Amygdala (tissue), 56 donors: ENCODE measurements at places on chromosomes 5 and 9.

DNA sequence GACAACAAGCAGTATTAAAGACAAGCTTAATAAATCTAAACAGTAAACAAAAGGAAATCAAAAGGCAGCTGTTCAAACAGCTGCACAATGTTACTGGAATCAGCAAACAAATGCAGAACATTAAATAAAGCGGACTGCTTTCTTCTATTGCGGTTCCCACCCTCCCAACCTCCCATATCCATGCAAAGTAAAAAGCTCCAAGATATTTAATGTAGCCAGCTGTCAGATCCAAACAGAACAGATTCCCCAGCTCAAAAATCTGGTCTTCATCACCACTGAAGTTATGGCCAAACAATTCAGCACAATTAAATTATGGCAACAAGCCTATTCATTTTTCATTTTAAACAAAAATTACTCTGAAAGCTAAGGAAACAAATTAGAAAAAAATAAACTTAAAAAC is 75.9 kb downstream of the SLC38A9 start:
- DNase-seq, result no peak

DNA sequence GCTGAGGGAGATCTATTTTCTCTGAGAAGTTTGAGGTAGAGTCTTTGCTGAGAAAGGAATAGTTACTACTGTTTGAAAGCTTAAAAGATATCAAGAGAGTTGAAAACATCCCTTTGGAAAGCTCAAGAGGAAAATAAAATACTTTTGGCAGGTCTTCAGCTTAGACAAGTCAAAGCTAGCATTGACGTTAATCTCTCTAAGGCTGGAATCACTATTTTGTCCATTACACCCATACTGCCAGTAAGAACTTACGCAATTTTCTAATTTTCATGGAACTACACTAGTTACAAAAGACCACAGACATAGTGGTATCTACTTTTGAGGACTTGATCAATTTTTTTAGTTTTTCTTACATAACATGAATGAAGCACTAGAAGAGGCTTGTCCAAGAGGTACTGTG is 494.9 kb downstream of the PSAT1 start:
- no peak for DNase-seq

GRCh38 chr9:18490641-18491370 is 16.9 kb downstream of the ADAMTSL1 start:
- DNase-seq, result no peak

DNA sequence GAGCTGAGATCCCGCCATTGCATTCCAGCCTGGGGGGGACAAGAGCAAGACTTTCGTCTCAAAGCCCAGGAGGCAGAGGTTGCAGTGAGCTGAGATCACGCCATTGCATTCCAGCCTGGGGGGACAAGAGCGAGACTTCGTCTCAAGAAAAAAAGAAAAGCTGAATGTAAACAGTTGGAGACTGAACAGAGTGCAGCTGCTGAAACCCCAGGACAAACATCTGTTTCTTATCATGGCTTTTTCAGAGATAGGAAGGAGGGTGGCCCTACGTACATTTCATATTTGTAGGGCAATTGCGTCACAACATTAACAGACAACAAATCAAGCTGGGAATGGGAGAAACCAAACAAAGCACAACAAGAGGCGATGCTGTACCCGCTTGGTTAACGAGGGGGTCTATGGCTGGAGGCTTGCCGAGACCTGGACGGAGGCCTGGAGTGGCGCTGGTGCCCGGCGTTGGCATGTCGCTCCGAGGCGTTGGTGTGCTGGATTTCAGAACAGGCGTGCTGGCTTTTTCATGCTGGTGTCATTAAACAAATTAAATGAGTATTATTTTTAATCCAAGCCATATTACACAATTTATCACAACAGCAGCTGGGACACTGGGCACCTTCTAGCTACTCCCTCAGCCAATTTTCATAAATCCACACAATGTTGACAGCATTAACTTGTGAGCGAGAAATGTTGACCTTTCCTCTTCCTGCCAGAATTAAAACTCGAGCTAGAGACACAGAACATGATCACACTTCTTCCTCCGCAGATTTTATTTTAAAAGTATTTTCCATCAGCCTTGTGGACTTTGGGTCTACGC is 76.1 kb downstream of the TLE1 start:
- DNase-seq, result no peak

DNA sequence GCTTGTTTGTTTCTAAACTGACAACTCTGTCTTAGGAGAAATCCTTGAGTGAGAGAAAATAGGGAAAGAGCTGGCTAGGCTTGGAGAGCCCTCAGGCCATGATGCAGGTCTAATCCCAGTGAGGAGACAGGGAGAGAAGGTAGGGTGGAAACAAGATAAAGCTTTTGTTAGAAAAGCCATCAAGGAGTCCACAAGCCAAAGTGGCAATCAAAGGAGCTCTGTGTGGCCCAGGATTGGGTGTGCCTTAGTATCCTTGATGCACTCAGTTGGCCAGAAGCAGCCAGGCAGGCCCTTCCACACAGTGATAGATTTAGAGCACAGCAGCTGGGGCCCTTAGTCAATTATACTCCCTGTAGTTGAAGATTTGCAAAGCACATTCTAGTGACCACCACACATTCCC is 73.9 kb downstream of the ALDH7A1 start:
- DNase-seq, result no peak

DNA sequence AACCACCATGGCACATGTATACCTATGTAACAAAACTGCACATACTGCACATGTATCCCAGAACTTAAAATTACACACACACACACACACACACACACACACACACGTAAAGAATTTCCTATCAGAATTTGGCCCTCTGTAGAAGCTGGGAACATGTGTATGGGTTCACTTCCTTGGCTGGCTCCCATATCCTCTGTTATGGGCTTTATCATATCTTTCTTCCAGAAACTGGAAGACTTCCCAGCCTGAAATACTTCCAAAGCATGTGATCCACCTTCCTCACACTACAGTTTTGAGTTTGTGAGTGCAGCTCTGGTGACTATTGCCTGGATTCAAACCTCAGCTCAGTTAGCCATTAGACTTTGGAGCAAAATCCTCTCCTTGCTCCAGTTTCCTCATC is 78.6 kb upstream of the GDNF start:
- DNase-seq, result no peak

DNA sequence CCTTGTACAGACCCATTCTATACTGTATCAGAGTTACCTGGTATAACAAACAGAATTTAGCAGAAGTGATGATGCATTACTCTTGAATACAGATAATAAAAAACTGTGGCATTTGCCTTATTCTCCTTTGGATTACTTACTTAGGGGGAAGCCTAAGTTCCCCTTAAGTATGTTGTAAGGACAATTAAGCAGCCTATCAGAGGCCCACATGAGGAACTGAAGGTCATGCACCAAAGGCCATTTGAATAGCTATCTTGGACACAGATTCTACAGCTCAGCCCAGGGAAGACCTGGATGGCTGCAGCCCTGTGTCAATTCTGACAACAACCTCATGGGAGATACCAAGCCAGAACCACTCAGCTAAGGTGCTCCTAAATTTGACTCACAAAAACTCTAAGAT is 125.2 kb downstream of the RAPGEF6 start:
- no peak for DNase-seq

- DNase-seq, result no peak
Measured at GRCh38 chr9:82558855-82559630, 503.9 kb downstream of the RASEF start.

GRCh38 chr9:112621018-112621655 is 96.8 kb downstream of the INIP start:
- DNase-seq, result no peak

GRCh38 chr9:111994831-111995458 is 98.3 kb downstream of the UGCG start:
- no peak for DNase-seq

- DNase-seq, result no peak
Measured at GRCh38 chr5:59390074-59390659, 503.4 kb downstream of the PDE4D start.

GRCh38 chr5:180201051-180201987 is 7.7 kb downstream of the RASGEF1C start:
- DNase-seq, result no peak

DNA sequence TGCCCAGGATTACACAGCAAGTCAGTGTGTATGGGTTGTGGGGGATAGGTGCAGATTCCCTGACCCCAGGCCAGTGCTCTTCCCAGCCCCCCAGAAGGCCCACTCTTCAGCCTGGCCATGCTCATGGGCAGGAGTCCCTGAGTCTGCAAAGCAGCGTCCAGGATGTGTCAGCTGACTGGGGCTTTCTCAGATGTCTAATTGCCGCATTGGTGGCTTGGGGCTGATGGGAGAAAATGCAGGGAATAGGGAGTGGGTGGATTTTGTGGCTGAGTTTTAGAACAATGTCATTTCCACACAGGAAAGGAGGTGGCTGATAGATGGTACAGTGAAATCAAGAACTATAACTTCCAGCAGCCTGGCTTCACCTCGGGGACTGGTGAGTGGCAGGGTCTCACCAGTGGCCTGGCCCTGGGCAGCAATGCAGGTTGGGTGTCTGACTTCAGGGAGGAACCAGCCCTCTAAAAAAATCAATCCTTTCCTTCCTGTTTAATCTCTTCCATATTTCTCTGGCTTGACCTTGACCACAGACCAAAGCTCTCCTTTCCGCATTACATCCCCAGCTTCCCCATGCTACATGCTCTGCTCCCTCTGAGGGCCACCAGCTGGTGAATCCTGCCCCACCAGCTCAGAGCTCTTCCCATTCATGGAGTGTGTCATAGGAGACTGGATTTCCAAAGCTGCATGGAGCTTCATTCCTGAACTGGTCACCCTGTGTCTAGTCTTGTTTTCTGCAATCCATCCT is 14.2 kb downstream of the GLIPR2 start:
- DNase-seq, result peak; percentile 21

DNA sequence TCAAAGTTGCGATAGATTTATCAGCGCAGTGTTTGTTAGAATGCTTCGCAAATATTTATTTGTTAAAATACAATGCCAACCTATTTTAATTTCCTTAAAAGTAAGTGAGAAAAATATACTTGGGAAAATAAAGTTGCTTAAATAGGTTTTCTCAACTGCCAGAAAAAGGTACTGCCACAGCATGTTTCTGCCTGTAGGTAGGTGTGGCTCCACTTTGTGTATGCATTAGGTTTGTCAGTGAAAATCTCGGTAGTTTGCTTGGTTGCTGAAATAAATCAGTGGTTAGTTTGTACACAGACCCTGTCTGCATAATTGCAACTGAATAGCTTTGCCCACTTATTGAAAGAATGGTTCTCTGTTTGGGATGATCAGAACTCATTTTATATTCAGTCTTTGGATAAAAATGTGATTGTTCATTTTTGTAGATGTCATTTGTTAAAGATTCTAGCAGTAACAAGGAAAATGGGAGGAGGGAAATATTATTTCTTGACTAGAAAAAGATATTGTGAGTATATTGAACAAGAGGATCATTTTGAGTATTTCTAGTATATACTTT is 25.7 kb downstream of the C9orf85 start:
- no peak for DNase-seq

DNA sequence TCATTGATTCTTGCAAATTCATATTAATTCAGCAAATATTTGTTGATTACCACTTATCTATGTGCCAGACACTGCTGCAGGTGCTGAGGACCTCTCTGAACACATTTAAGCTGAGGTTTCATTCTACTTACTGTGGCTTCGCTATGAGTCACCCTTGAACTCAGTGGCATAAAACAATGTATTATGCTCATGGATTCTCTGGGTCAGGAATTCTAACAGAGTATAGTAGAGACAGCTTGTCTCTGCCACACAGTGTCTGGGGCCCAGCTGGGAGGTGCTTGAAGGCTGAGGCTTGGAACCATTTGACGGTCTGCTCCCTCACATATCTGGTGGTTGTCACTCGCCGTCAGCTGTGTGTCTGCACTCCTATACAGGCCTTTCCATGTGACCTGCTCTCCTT is 124.3 kb upstream of the NR3C1 start:
- no peak for DNase-seq

- peak; percentile 67 for DNase-seq
Measured at GRCh38 chr5:152505442-152506042, 100.5 kb upstream of the NMUR2 start.

DNA sequence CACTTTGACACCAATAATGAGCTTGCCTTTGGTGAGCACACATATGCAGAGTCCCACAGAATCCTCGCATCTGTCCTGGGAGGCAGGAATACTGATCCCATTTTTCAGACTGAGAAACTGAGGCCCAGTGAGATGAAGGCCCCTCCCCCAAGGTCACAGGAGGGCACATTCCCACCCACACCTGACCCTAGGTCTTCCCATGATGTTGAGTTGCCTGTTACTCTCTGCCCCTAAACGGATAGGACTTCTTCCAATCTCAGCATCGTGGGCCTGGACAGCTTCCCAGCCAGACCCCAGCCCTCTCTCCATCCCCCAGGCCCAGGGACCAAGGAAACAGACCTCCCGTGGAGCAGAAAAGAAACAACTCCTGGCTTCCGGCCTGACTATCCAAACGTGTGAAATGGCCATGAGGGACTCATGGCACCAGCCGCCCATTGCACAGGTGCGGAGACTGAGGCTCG is 877 bp downstream of the SH3GLB2 start:
- DNase-seq, result no peak

GRCh38 chr9:121649476-121650216 is 1.8 kb upstream of the DAB2IP start:
- no peak for DNase-seq

GRCh38 chr9:121399126-121399882 is 29.3 kb upstream of the STOM start:
- no peak for DNase-seq

- DNase-seq, result peak; percentile 7
Measured at GRCh38 chr5:16733331-16734006, 116.7 kb upstream of the RETREG1 start.

DNA sequence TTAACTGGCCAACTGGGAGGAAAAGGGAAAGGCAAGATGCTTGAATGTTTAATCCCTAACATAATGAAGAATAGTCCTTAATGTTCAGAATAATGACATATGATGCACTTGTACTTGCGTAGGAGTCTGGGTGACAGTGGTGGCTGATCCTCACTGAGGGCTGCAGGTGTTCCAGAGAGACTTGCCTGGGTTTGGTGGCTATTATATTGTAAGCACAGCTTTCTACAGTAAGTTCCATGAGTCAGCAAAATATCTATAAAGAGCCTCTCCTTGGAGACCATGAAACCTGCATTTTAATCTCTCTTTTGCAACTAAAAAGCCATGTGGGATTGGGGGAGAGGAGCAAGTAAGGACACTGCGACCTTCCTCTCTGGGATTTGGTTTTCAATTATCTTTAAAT is 1.9 kb upstream of the NPR2 start:
- no peak for DNase-seq

DNA sequence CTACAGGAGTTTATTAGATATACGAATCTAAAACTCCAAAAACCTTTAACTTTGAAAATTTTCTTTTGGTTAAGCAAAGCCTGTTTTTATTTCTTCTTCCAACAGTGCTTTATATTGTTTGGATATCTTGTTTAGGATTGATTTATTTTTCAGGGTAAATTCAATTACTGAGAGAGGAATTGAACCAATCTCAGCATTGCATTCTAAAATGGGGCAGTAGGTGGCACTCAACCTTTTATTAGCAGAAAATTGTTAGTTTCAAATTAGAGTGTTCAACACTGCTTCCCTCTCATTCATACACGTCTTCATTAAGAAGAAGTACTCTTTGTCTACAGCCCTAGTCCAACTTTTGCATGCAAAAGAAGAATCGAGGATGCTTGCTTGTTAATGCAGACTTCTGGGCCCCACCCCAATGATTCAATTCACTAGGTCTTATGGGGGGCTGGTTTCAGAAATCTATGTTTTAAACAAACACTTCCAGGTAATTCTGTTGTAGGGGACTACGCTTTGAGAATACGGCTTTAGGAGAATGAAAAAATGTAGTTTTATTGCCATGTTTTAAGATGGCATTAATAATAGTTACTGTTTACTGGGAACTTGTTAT is 26.6 kb downstream of the MRPL22 start:
- DNase-seq, result no peak
